NCI-H748 treated with DMSO at 0.1 percent for 48 hours (cell line): ENCODE measurements at places on chromosomes 11 and 22.

- DNase-seq = no peak
These were observed 34.1 kb downstream of the PAMR1 start for GRCh38 chr11:35491231-35491871.

- no peak for DNase-seq
These were observed 719.6 kb downstream of the BRD1 start for GRCh38 chr22:49107961-49108530.

DNA sequence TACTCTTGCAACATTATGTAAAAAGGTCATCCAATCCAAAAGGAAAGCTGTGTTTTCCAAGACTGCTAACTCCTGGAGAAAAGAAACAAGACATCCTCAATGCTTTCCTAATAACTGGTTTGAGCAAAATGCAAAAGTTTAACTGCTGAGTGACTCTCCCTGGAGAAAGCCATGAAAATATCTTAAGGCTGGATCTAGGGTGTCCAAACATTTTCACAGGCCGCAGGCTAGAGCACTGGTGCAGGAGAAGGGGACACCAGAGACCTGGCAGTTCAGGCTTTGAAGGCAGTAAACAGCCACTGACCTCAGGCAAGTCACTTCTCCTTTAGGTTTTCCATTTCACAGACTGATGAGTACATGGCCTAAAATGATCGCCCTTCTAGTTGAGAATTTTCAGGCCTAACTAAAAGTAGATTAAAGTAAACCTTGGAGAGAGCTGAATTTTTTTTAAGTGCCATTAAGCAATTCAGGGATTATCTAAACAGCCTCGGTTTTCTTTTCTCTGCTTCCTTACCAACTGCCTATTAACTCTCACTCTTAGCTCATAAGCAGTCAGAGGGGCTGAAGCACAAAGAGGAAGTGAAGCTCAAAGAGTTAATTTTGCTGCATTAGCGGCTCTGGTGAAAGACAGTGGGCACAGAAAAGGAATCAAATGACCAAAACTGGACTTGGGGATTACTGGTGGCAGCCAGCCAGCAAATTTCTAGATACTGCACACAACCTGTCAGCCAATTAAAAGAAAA lies 2.3 kb downstream of the CHKA start:
- DNase-seq = no peak

DNA sequence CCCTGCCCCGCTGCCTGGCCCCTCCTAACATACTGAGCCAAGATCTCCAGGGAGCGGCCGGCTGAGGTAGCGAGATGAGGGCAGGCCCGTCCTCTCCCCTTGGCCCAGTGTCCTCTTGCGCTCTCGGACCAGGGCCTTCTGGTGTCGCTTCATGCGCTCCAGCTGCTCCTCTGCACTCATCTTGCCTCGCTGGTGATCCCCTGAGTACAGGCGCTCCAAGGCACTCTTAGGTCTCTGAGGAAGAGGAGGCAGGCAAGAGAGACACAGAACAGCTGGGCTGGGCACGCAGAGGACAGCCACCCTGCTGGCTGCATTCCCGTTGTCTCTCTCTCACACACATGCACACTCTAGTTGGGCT lies 50.6 kb downstream of the C11orf58 start:
- DNase-seq = no peak

GRCh38 chr11:10641912-10642697 lies 51.5 kb downstream of the IRAG1 start:
- DNase-seq = no peak

DNA sequence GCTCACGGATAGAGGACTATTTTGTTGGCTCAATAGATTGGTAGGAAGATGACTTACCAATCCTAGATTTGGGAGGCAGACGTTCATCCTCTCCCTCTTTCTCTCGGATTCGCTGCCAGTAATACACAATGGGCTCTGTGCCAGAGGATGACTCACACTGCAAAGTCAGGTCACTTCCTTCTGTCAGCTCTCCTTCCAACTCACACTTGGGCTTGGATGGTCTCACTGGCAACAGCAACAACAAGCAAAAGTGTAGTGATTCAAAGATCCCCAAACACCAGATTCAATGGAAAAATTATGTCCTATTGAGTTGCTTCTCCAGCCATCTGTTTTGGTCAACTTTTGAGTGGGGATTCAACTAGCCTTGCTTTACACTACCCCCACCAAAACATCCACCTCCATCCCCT lies 21.7 kb upstream of the HSPA8 start:
- DNase-seq = peak; percentile 19

GRCh38 chr11:96925862-96926261 lies 536.0 kb downstream of the JRKL start:
- DNase-seq = no peak

- DNase-seq = no peak
These were observed 59.6 kb upstream of the ADORA2A start for GRCh38 chr22:24367841-24368240.

DNA sequence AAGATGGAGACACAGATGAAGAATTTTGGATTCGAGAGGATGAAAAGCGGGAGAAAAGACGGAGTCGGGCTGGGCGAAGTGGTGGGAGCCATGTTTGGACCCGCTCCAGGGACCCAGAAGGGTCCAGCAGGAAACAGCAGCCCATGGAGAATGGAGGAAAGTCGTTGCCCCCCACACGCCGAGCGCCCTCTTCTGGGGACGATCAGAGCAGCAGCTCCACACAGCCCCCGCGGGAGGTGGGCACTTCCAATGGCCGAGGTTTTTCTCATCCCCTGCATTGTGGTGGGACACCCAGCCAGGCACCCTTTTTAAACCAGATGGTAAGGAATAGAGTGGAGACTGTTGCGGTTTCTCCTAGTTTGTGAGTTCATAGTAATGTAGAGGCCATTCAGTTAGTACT lies 22.8 kb upstream of the SLC25A18 start:
- DNase-seq = no peak

DNA sequence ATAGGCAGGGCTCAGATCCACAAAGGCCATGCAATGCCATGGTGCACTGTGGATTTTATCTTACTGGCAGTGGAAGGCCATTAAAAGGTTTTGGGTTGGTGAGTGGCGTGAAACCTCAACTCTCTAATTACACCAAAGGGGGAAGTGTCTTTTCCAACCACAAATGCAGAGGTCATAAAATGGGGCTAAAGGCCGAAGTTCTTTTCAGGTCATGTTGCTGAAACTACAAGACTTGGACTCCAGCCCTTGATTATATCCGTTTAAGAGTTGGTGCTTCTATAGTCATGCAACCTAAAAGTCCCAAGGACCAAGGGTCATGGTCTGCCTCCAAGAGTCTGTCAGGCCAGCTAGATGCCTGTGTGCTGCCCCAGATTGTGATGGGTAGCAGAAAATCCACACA lies 434.3 kb downstream of the RAB38 start:
- no peak for DNase-seq

GRCh38 chr11:110527146-110527545 lies 97.4 kb downstream of the FDX1 start:
- DNase-seq = no peak

DNA sequence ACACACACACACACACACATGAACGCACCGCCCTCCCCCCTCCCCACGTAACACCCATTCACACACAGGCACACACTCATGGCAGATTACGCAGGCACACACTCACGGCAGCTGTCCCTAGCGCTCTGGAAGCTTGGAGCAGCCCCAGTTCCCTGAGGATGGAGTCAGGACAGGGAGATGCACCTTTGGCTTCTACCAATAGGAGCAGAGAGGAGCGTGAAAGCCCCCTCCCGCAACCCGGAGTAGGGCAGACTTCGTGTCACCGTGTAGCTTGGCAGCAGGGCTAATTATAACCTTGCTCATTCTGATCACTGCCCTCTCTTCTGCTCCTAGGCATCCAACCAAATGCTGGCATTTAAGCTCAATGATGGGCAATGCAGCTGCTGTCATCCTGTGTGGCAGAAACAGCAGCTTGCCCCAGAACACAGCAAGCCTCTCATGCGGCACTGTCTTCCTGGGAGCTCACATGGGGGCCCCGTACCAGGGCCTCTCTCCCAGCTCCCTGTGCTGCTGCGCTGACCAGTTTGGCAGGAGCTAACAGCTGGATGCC lies 31.9 kb downstream of the ANKK1 start:
- DNase-seq = no peak

GRCh38 chr11:123611698-123612097 lies 42.7 kb downstream of the SCN3B start:
- DNase-seq = no peak

GRCh38 chr11:93729129-93729616 lies 12.1 kb downstream of the TAF1D start:
- DNase-seq = no peak

- DNase-seq = no peak
These were observed 22.3 kb upstream of the MMP20 start for GRCh38 chr11:102647430-102647829.

GRCh38 chr11:8206251-8207079 lies 37.6 kb upstream of the RIC3 start:
- DNase-seq = peak; percentile 43

- no peak for DNase-seq
These were observed 406.7 kb downstream of the TBC1D22A start for GRCh38 chr22:47168900-47169800.

GRCh38 chr11:119298726-119299125 lies 18.2 kb downstream of the MCAM start:
- no peak for DNase-seq

- DNase-seq = no peak
These were observed 93.0 kb downstream of the GUCY1A2 start for GRCh38 chr11:106925245-106925644.

GRCh38 chr11:14158393-14158792 lies 195.9 kb downstream of the SPON1 start:
- DNase-seq = no peak
